Activated CD4-positive, alpha-beta T cell treated with anti-CD3 and anti-CD28 coated beads for 36 hours (primary cell): ENCODE measurements at places on chromosomes 2 and 18. TPM values are rescaled to one million over a fixed set of nuclear protein-coding genes. Genes with fewer than 3 reads are reported as not detected.

MCM6 gene
- total RNA-seq = 228 TPM

DNA sequence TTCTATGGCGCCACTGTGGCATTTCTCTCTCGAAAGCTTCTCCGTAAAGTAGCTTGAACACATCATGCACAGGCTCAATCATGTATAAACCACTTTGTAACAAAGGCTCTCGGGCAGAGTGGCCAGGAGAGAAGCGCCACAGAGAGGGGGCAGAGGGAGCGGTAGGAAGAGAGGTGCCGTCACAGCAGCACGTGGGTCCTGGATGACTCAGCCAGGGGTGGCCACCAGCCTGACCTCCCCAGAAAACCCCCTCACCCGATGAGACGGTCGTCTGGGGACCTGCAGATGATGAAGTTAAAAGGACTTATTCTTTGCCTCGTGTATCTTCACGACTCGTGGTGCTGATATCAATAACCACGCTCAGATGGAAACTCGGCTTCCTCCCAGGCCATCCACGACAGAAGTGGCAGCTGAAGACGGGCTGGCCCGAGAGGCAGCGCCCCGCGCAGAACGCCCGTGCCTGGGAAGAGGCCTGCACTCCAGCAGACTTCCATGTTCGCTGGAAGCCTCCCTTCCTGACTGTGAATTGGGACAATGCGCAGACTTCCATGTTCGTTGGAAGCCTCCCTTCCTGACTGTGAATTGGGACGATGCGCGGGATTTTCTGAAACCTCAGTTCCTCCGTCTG, 46.4 kb upstream of the MTCL1 start:
- no peak for DNase-seq
- no peak overlapping the region for H3K27ac ChIP-seq
- H3K36me3 ChIP-seq = no peaks in the 10 kb centered on the region
- peaks cover 5% of the 10 kb centered on the region for H3K27me3 ChIP-seq

EPB41L5 gene
- 2.2 TPM for total RNA-seq

HOXD12 gene
- not detected for total RNA-seq

DNA sequence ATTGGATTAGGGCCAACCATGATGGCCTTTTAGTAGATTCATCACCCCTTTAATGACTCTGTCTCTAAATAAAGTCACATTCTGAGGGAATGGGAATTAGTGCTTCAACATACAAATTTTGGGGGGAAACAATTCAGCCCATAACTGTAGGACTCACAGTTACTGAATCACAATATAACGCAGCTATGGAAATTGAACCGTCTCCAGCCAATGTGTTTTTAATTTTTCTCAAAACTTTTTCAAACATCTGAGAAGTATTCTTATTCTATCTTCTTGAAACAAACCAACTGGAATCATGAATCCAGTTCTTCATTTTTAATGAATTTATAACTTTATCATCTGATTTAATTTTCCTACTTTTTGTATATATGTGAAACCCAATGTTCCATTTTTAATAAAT, 373.1 kb upstream of the SYT4 start:
- H3K4me1 ChIP-seq = no peaks in the 10 kb centered on the region
- DNase-seq = no peak
- no peaks in the 10 kb centered on the region for H3K27me3 ChIP-seq
- H3K36me3 ChIP-seq = no peaks in the 10 kb centered on the region
- H3K4me3 ChIP-seq = no peak overlapping the region

DNA sequence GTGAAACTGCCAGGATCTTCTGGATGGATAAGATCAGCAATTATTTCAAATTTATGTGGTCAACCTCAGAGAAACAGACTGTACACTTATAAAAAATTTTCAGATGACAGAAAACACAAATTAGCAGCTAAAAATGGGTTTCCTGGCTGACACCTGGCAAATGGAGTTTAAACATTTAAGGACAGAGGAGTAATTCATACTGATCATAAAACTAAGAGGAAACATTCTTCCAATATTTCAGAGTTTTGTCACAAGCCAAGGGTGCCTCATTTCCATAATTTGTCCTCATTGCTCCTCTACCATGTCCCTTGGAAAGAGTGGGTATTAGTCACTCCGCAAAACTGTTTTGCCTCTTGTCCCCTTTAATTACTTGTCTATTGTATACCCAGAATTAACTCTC, 70.2 kb downstream of the TMEFF2 start:
- H3K36me3 ChIP-seq = no peaks in the 10 kb centered on the region
- no peak overlapping the region for H3K4me3 ChIP-seq
- DNase-seq = no peak
- H3K4me1 ChIP-seq = no peaks in the 10 kb centered on the region
- peaks cover 5% of the 10 kb centered on the region for H3K27me3 ChIP-seq
- no peak overlapping the region for H3K27ac ChIP-seq

CYTIP gene
- 470 TPM for total RNA-seq

DNA sequence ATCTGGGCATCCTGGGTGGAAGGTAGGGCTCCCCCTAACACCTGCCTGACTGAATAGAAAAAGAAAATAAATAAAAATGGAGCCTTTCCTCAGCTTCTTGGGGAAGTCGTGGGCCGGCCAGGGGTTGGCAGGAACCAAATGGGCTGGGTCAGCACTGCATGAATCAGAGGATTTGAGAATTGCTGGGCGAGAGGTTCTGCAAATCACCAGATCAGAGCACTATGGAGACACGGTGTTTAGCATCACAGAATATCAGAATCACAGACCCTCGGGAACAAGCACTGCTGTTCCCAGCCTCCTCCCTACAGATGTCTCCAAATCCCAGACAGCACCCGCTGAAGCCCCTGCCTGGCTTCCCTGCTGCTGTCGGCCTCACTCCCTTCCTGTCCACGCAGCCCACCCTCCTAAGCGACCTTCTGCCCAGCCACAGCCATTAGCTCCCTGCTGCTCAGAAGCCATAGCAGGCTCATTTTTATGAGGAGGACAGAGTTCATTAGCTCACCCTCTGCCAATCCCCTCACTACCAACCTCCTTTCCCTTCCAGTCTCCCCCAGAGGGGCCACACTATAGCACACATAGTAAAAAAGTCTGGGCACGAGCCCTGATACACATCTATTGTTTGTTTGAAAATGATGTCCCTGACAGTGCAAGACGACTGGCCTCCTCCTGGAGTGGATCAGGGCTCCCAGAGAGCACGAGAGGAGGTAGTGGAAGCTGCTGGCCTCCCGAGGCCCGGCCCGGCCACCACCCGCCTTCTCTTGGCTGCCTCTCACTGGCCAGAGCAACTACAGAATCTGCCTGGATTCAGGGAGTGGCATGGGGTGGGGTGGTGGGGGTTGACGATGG, 64.6 kb upstream of the TAF1B start:
- no peaks in the 10 kb centered on the region for H3K36me3 ChIP-seq
- H3K4me1 ChIP-seq = peaks cover 52% of the 10 kb centered on the region
- no peak overlapping the region for H3K4me3 ChIP-seq
- no peak overlapping the region for H3K27ac ChIP-seq
- no peak for DNase-seq

TMEM198 gene
- total RNA-seq = 2.4 TPM

GRCh38 chr2:139142252-139142880, 362.2 kb upstream of the NXPH2 start:
- no peaks in the 10 kb centered on the region for H3K27me3 ChIP-seq
- no peak overlapping the region for H3K4me3 ChIP-seq
- H3K4me1 ChIP-seq = no peaks in the 10 kb centered on the region
- DNase-seq = no peak
- no peak overlapping the region for H3K27ac ChIP-seq
- no peaks in the 10 kb centered on the region for H3K36me3 ChIP-seq

DSG1 gene
- not detected for total RNA-seq

- H3K36me3 ChIP-seq = peaks cover 29% of the 10 kb centered on the region
- H3K4me3 ChIP-seq = no peak overlapping the region
- H3K27me3 ChIP-seq = no peaks in the 10 kb centered on the region
- no peak overlapping the region for H3K27ac ChIP-seq
Measured at GRCh38 chr2:241598487-241598886, 38.5 kb downstream of the THAP4 start.

DNA sequence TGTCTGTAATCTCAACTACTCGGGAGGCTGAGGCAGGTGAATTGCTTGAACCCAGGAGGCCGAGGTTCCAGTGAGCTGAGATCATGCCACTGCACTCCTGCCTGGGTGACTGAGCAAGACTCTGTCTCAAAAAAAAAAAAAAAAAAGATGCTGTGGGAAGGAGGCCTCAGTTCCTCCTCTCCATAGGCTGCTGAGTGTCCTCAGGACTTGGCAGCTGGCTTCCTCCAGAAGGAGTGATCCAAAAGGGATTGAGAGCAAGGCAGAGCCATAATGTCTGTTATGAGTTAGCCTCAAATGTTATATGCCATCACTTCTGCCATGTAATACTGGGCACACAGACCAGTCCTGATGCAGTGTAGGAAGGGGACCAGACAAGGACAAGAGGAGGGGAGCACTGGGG, 6.6 kb upstream of the NPC1 start:
- H3K4me1 ChIP-seq = peaks cover 7% of the 10 kb centered on the region
- H3K27me3 ChIP-seq = no peaks in the 10 kb centered on the region
- no peak for DNase-seq

GRCh38 chr2:65979446-65979845, 455.5 kb upstream of the MEIS1 start:
- H3K27ac ChIP-seq = no peak overlapping the region
- H3K36me3 ChIP-seq = no peaks in the 10 kb centered on the region
- H3K27me3 ChIP-seq = no peaks in the 10 kb centered on the region
- DNase-seq = no peak
- no peaks in the 10 kb centered on the region for H3K4me1 ChIP-seq
- no peak overlapping the region for H3K4me3 ChIP-seq

DNA sequence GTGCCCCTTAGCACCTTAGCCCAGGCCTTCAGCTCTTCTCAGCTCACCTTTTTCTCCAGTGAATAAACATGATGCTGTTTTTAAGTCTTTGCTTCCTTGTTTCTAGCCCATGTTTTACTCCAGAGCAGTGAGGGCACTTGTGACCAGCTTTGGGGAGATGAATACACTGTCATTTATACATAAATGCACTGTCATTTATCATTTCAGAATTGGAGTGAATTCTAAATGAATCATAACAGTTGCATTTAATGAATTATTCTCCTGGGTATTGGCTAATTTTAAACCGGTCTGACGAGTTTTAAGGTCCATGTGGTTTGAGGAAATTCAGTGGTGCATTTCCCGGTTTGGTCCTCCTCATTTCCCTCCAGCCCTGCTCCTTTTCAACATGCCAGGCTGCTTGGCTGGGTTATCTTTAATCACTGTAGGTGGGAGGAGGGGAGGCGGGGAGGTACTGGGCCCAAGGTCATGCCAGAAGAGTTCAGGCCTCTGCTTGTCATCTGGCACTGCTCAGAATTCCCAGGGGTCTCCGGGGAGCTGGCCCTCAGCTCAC, 23.9 kb downstream of the PRKCE start:
- no peaks in the 10 kb centered on the region for H3K27me3 ChIP-seq
- DNase-seq = no peak
- no peak overlapping the region for H3K4me3 ChIP-seq
- peaks cover 3% of the 10 kb centered on the region for H3K36me3 ChIP-seq
- peaks cover 3% of the 10 kb centered on the region for H3K4me1 ChIP-seq

- no peak overlapping the region for H3K4me3 ChIP-seq
- H3K36me3 ChIP-seq = no peaks in the 10 kb centered on the region
- no peak for DNase-seq
Measured at GRCh38 chr18:37422116-37422515, 143.5 kb downstream of the CELF4 start.

GRCh38 chr2:220736778-220737177, 835.3 kb downstream of the EPHA4 start:
- H3K27me3 ChIP-seq = peaks cover 3% of the 10 kb centered on the region
- no peak overlapping the region for H3K27ac ChIP-seq
- no peaks in the 10 kb centered on the region for H3K36me3 ChIP-seq
- no peaks in the 10 kb centered on the region for H3K4me1 ChIP-seq
- no peak for DNase-seq
- H3K4me3 ChIP-seq = no peak overlapping the region

DNA sequence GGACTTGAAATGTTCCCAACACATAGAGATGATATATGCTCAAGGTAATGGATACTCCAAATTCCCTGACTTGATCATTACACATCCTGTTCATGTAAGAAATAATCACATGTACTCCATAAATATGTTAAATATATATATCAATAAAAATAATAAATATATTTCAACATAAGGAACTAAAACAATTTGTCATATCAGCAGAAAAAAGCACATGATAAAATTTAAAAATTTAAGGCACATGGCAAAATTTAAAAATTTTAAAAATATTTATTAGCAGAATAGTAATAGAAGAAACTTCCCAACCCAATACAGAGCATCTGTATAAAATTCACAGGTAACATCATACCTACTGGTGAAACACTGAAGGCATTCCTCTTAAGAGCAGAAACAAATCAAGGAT, 109.6 kb upstream of the KYNU start:
- H3K4me3 ChIP-seq = no peak overlapping the region
- H3K4me1 ChIP-seq = no peaks in the 10 kb centered on the region
- no peaks in the 10 kb centered on the region for H3K27me3 ChIP-seq
- no peak overlapping the region for H3K27ac ChIP-seq
- no peaks in the 10 kb centered on the region for H3K36me3 ChIP-seq

GRCh38 chr2:230868947-230869913, 4.5 kb downstream of the ITM2C start:
- no peak overlapping the region for H3K27ac ChIP-seq
- no peak for DNase-seq
- H3K4me1 ChIP-seq = peaks cover 50% of the 10 kb centered on the region
- no peaks in the 10 kb centered on the region for H3K36me3 ChIP-seq
- peaks cover 2% of the 10 kb centered on the region for H3K27me3 ChIP-seq
- H3K4me3 ChIP-seq = no peak overlapping the region

- no peak for DNase-seq
- H3K4me3 ChIP-seq = no peak overlapping the region
- no peaks in the 10 kb centered on the region for H3K27me3 ChIP-seq
Measured at GRCh38 chr18:73136134-73136533, 268.3 kb upstream of the NETO1 start.

DNA sequence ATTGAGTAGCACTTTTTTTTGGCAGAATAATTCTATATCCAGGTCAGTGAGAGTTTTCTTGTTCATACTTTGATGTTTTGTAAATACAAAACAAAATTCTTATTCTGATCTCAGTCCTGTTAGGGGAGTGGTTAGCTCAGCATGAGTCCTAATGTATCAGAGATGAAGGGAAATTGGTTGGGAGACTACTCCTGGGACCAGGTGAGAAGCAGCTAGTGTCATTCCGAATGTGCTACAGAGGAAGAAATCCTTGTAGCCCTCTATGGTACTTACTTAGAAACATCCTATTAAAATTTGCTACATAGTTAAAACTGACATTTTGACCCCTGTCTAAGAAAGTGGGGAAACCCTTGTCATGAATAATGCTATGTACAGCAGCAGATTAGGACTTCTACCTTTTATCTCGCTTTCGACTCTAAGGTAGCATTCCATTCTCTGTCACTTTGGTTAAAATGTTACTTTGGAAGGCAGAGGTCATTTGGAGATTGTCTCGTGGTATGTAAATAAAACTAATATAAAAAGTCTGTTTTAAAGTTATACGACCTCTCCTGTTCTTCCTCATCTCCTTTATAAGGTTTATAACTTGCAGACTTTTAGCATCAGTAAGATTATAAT, 65.8 kb downstream of the PARD3B start:
- no peaks in the 10 kb centered on the region for H3K36me3 ChIP-seq
- no peak overlapping the region for H3K4me3 ChIP-seq
